Activated CD4-positive, alpha-beta T cell treated with anti-CD3 and anti-CD28 coated beads for 36 hours (primary cell): ENCODE measurements at places on chromosomes 11 and 22. TPM values are rescaled to one million over a fixed set of nuclear protein-coding genes. Genes with fewer than 3 reads are reported as not detected.

- DNase-seq: no peak
These were observed 98.0 kb upstream of the SOX6 start for GRCh38 chr11:16454289-16454863.

Gene SNX32
- 2.9 TPM for total RNA-seq

Gene GAB4
- not detected for total RNA-seq

GRCh38 chr11:60919956-60920355, 4.3 kb upstream of the TMEM132A start:
- DNase-seq: no peak

DNA sequence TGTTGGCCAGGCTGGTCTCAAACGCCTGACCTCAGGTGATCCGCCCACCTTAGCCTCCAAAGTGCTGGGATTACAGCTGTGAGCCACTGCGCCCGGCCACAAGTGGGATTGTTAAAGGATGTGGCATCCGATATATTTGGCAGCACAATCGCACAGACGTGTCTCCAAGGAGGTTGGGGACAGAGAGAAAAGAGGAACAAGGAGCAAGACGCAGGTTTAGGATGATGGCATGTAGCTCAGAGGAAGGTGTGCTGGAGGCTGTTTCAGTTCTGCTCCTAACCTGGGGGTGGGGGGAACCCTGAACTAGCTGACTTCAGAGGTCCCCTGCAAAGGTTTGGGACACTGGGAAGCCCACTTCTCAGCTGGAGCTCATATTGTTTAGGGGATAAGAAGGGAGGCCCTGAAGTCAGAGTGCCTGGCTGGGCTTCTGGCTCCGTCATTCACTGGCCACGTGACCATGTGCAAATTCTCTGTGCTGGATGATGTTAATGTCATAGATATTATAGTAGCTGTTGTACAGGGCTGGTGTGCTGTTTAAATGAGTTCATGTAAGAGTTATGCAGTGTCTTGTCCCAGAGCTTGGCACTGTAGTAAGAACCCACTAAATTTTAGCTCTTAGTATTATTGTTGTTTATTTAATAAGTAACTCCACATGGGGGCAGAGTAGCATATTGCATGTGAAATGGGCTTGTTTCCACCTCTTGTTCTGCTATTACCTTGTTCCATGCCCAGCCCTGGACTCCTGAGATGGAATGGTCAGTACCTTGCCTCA, 129.7 kb downstream of the ST3GAL4 start:
- DNase-seq: no peak

DNA sequence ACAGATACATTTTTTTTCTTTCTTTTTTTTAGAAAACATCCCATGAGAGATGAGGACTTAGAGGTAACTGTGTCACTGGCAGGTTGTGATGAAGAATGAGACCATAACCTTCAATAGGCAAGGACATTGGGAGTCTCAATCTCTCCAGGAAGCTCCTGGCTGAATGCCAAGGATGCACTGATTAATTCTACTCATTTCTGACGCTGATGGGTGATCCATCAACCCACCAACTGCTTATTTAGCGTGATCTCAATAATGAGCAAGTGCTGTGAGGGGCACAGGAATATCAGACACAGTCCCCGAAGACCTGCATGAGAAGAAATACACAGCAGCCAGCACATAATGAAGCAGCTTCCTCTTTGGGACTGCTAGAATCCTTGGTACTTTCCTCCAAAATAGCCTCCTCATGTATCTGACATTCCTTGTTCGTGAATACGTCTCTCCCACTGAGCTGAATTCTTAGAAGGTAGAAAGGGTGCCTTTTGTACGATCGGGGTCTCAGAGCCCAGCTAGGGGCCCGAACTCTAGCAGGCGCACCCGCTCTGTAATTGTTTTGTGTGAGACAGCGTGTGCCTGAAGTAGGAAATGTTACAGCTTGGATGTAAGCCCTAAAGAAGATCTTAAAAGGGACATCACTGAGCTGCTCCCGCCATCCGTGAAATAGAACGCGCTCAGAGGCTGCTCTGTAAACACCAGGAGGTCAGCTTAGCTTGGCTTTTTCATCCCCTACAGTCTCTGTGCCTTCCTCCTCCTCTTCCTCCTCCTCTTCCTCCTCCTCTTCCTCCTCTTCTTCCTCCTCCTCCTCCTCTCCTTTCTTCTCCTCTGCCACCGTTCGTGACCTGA, 7.2 kb downstream of the CLMP start:
- DNase-seq: no peak
